Erythroblast (primary cell): ENCODE measurements at places on chromosomes 12 and 14.

DNA sequence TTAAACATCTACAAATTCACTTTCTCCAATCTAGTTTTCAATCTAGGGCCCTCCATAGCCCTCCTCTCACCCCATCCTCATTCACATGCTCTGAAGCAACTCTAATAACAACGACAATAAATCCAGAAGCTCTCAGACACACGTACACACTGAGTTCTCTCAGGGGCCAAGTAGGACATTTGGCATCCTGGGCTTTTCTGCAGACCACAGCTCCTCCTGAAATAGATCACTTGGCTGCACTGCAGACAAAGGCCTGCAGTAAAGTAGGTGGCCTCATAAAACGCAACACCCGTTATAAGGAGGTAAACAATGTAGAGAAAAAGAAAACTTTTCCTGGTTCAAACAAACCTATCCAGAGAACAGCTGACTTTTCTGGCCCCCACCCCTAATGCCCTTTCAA, 111.2 kb downstream of the TMTC1 start:
- DNase-seq, result no peak

- DNase-seq, result no peak
Observed at GRCh38 chr14:53390008-53390407, 236.9 kb upstream of the DDHD1 start.

DNA sequence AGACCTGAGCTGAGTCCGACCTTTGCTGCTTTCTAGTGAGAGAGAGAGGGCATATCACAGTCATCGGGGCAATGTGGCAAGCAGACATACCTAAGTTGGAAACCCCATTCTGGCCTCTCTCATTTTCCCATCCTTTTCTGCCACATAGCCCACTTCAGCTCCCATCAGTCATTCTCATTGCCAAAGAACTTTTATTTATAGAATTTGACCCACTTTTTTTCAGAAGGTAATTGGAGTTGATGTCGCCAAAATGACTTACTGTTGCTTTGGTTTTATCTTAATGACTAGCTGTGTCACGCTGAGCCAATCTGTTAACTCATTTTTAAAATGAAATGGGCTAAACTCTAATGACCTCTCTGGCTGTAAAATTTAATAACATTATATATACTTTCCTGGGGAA, 63.9 kb upstream of the RMST start:
- no peak for DNase-seq

GRCh38 chr14:34347683-34348082, 114.4 kb downstream of the SPTSSA start:
- no peak for DNase-seq

- DNase-seq, result no peak
Observed at GRCh38 chr12:107467716-107468115, 217.9 kb upstream of the PWP1 start.

DNA sequence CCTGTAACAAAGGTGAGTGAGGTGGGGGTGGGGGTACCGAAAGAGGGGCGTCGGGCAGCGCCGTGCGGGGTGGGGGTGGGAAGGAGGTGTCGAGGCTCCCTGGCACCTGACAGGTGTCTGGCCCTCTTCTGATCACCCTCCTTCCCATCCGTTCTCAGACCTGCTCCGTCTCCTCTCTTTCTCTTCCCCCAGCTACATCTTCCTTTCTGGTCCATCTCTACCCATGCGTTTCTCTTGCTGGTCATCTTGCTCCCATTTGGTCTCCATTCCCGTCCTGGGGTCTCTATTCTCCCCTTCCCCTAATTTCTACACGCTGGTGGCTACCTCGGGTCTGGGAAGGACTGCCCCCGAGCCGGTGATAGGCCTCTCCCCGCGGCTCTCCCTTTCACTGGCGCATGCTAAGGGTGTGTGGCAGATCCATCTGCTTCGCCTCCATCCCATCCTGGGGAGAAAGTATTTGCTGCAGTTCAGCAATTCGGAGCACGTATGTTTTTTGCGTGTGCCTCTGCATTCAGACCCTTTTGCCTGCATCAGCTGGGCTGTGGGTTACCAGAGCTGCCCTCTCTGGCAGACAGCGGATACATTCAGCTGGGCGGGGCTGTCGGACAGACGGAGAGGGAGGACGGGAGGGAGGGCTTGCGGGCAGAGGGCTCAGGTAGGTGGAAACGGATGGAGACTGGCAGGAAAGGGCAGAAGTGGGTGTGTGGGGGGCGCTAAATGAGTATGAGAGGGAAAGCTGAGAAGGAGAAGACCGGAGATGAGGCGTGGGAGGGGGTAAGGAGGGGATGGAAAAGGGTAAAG, 730 bp downstream of the CLSTN3 start:
- DNase-seq, result peak; percentile 42

GRCh38 chr12:28710882-28711281, 438.2 kb upstream of the FAR2 start:
- DNase-seq, result no peak

GRCh38 chr14:80388980-80389711, 177.8 kb upstream of the DIO2 start:
- DNase-seq, result no peak

DNA sequence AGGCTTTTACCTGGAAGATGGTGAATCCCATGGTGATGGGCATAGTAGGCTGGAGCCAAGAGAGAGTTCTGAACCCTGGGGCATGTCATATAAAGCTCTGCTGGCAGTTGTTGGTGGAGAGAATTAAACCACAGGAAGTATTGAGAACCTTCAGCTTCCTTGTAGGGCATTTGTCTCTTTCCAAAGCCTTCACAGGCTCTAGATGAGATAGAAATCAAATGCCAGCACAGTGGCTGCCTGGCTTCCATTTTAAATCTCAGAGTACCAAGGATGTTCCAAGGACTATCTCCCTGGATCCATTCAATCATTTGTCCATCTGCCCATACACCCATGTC, 369.6 kb downstream of the DPF3 start:
- no peak for DNase-seq

DNA sequence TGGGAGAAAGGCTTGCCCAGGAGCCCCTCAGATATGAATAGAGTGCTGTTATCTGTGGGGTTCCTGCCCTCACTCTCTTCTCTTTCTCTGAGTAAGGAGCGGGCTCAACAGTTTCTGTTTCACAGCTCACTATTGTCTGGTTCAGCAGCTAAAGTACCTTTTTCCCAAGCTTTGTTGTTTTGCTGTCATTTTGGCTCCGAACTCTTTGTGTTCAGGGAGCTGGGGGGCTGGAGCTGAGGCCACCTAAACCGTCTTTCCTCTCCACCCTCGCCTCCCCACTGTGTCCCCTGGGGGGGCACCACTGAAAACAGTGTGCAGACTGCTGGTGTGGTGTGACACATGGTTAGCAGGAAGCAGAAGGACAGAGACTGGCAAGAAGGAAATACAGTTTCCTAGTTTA, 51.4 kb downstream of the FBXW8 start:
- DNase-seq, result no peak

- no peak for DNase-seq
Observed at GRCh38 chr14:38145142-38145541, 62.6 kb upstream of the SSTR1 start.

DNA sequence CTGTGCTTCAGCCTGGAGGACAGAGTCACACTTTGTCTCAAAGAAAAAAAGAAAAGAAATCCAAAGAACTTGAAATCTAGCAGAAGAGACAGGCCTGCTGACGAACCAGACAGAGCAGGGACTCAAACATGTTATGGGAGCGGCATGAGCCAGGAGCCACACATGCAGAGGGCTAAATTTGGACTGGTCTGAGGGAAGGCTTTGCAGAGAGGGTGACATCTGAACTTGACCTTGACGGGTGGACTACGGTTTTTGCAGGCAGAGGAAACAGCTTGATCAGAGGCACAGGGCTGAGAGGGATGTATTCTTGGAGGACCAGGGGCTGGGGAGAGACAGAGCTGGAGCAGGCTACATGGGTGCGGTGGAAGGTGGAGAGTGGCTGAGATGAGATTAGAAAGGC, 20.5 kb upstream of the SLC24A4 start:
- DNase-seq, result no peak

DNA sequence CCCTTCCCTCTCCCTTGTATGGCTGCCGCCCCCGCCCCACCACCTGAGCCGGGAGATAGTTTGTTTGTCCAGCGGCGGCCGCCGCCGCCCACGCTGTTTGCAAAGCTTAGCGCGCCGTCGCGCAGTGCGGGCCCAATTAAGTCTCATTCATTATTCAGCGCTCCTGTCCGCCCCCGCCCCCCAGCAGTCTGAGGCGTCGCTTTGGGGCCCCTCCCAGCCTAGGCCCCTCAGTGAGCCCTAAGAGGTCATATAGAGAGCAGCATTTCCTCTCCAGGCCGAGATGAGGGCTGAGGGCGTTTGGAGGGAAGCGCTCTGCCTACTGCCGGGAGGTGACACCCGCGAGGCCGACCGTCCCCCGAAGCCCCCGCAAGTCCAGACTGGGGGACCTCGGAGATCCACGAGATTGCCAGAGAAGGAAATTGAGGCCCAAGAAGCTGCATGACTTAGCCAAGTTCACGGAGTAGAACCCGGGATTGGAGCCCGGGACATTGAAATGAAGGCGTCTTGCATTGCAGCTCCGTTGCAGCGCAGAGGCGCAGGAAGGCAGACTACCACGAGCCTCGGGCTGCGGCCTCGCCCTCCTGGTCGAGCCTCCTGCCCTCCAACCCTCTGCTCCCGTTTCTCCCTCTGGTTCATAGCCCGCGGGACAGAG, at the start of gene DNAJC22:
DNAJC22 (plus strand) TSS at position 230 of the 652 bp plus-strand sequence. CDS start 1,985 bp downstream, outside the sequence.
- DNase-seq, result peak; percentile 33

GRCh38 chr12:63905544-63905943, 61.0 kb downstream of the SRGAP1 start:
- no peak for DNase-seq

DNA sequence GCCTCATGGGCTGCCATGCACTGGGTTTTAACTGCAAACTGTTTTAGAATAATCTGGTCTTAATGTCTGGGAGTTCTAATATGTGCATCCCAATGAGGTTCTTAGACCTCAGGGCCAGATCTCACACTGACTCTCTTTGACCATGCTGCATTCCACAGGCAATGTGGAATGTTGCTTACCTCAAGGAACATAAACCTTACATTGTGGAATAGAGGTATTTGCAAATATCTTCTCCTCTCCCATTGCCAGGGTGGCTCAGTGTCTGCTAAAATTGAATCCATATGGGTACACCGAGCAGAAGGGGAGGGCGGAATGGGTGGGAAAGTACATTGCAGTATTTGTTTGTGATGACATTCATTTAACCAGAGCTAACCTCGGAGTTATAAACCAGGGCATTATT, 78.6 kb downstream of the CHST11 start:
- DNase-seq, result no peak

DNA sequence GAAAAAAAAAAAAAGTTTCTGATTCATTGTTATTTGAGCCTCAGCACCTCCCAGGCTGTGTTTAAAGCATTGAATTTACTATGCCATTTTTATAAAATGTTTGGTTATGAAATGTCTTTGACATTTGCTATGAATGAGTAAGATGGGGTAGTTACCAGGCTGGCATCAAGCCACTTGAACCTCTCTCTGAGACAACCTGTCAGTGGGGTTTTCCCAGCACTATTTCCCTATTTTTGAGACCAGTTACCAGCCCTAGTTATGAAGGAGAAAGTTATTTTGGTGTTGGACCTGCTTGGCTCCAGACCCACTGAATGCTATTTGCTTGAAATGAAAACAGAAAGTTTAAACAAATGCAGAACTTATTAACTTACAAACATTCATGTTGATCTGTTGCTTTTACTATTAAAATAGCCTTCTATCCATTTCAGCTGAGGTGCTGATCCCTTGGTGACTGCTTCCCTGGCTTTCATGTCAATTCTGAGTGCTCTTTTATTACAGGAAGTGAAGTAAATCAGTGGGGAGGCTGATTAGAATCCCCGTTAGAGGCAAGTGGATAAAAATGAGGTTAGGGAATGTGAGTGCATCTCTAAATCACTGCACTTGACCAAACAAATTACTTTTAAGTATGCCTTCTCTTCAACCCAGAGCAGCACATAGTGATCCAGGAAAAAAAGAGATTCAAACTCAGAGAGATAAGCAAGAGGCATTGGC, 37.8 kb downstream of the LLPH start:
- no peak for DNase-seq

GRCh38 chr12:88044035-88044434, 14.8 kb upstream of the C12orf50 start:
- no peak for DNase-seq

GRCh38 chr12:47038270-47038748, 41.1 kb upstream of the PCED1B start:
- no peak for DNase-seq

- DNase-seq, result no peak
Observed at GRCh38 chr12:89477633-89478279, 46.8 kb downstream of the GALNT4 start.

- DNase-seq, result no peak
Observed at GRCh38 chr12:52015532-52016041, 8.8 kb downstream of the TAMALIN start.

GRCh38 chr12:24838531-24838950, 110.4 kb downstream of the BCAT1 start:
- DNase-seq, result no peak

- no peak for DNase-seq
Observed at GRCh38 chr12:14540801-14541462, 26.8 kb downstream of the PLBD1 start.

DNA sequence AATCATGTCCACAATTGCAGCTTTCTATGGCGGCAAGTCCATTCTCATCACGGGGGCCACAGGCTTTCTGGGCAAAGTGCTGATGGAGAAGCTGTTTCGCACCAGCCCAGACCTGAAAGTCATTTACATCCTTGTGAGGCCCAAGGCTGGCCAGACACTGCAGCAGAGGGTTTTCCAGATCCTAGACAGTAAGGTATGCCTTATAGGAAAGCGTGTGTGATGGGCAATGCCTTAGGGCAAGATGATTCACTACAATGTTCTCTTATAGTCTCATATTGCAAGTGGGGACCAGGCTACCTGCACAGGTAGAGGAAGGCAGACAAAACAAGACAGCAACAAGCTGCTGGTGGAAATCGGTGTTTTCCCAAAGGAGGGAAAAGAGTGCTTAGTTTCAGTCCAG, 110.5 kb downstream of the ERGIC2 start:
- DNase-seq, result no peak

- no peak for DNase-seq
Observed at GRCh38 chr14:52129721-52130120, 60.9 kb upstream of the NID2 start.

- peak; percentile 39 for DNase-seq
Observed at GRCh38 chr12:22684140-22685118, 59.5 kb downstream of the ETNK1 start.

DNA sequence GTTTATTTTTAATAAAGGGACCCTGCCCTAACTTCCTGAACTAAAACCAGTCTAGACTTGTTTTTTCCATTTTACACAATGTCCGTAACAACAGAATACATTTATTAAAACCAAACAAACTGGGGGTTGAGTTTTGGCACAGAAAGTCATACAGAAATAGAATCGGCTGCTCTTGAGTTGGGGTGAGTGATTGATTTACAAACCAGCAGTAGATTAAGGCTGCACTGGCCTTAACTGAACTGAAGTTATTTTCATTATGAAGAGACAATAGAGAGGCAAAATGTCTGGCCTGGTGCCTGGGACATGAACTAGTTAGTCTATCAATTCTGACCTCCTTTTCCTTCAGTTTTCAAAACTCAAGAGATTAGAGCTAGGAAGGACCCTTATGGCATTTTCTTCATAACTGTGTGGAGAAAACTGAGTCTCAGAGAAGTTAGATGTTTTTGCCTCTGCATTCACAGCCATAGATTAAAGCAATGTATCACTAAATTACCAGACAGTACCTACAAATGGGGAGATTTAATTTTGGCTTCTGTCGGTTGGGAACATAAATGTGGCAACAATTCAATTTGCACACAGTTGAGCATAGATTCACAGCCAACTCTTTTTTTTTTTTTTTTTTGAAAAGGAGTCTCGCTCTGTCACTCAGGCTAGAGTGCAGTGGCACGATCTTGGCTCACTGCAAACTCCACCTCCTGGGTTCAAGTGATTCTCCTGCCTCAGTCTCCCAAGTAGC, 19.8 kb upstream of the MGP start:
- no peak for DNase-seq
